ENCODE measurements at places on chromosomes 5 and 9.

DNA sequence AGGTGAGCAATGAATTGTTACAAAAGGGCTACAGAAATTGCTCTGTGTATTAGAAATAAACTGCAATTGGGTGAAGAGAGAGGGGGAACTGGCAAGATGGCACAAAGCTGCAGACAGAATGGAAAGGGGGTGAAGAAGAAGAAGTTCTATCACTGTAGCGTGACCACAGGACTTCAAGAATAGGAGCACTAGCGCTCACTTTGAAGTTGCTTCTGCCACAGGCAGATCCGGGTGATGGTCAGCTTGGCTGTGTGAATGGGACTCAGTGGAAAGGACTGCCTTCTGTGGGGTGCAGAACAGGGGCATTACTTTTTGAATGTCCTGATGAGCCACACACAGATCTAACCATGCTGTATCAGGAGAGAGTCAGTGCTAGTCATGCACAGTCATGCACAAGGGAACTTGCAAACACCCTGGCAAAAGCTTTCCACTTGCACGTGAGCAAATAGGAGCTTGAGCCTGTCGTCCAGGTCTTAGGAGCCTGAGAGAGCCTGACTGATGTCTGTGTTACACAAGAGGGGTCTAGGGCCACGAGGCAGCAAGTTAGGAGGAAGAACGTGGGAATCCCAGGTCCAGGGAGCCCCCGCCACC is 16.3 kb downstream of the IL5 start:
- H3K4me1 ChIP-seq, result peaks cover 6% of the 10 kb centered on the region
- no peaks in the 10 kb centered on the region for H3K36me3 ChIP-seq
- DNase-seq, result no peak
- no peak overlapping the region for H3K4me3 ChIP-seq
- no peaks in the 10 kb centered on the region for H3K27me3 ChIP-seq

DNA sequence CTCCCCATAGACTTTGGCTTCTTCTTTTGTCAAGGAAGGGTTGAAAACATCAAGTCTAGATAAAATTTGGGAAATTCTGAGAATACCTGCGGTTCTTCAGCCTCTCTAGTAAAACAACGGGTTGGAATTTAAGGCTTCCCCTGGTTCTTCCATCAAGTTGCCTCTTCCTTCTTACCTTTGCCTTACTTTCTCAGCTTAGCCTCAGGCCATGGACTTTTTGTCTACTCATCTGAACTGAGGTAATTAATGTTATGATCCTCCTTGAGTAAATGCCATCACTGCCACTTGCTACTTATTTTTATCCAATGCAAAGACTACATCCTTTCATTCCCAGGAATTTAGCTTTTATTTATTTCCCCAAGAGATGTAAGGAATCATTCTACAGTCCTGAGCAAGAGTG is 184.4 kb downstream of the MPDZ start:
- H3K27ac ChIP-seq, result no peak overlapping the region
- no peaks in the 10 kb centered on the region for H3K27me3 ChIP-seq
- DNase-seq, result no peak

DNA sequence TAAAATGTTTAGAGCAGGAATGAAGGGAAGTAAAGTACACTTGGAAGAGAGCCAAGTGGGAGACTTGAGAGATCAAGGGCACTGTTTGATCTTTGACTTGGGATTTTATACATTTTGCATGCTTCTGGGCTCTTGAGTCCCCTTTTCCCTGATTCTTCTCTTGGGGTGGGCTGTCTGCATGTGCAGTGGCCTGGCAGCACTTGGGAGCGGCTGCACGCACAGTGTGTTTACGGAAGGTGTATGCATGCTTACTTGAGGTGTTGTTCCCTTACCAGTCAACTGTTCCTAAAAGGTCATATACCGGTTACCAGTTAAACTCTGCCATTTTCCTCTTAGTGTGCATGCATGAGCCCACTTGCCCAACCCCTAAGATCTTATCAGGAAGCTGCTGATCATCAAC is 377.7 kb downstream of the CYLC2 start:
- no peak overlapping the region for H3K27ac ChIP-seq
- no peaks in the 10 kb centered on the region for H3K36me3 ChIP-seq
- DNase-seq, result no peak
- H3K4me3 ChIP-seq, result no peak overlapping the region

DNA sequence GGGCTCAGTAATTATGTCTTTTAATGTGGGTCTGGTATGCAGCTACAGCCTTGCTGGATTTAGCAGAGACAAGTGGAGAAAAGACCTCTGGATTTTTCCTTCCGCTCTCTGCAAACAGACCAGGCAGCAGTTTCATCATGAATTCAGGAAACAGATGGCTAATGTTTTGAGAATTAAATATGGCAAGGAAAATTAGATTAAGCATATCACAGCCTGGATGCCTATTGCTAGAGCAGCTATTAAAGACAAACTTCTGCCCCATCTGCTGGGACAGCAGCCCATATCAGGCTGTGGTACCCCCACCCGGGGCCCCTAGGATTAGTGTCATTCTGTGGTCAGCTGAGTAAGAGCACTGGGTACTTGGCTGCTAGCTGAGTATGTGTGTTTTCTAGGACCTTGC is 6.2 kb downstream of the SKP2 start:
- no peaks in the 10 kb centered on the region for H3K27me3 ChIP-seq
- H3K36me3 ChIP-seq, result peaks cover 12% of the 10 kb centered on the region
- DNase-seq, result no peak
- no peak overlapping the region for H3K4me3 ChIP-seq

- H3K27ac ChIP-seq, result no peak overlapping the region
- no peak for DNase-seq
- no peak overlapping the region for H3K4me3 ChIP-seq
- H3K27me3 ChIP-seq, result peaks cover under 1% of the 10 kb centered on the region
Measured at GRCh38 chr5:57774439-57774838, 291.8 kb upstream of the ACTBL2 start.

All from naive thymus-derived CD8-positive, alpha-beta T cell (primary cell).